ENCODE measurements at places on chromosomes 12 and 14. TPM values are rescaled to one million over a fixed set of nuclear protein-coding genes. Genes with fewer than 3 reads are reported as not detected.

GRCh38 chr14:75454963-75455546 is 27.2 kb downstream of the JDP2 start:
- peak; percentile 79 for DNase-seq

GRCh38 chr12:49529414-49529813 is 9.4 kb upstream of the KCNH3 start:
- DNase-seq = no peak

DNA sequence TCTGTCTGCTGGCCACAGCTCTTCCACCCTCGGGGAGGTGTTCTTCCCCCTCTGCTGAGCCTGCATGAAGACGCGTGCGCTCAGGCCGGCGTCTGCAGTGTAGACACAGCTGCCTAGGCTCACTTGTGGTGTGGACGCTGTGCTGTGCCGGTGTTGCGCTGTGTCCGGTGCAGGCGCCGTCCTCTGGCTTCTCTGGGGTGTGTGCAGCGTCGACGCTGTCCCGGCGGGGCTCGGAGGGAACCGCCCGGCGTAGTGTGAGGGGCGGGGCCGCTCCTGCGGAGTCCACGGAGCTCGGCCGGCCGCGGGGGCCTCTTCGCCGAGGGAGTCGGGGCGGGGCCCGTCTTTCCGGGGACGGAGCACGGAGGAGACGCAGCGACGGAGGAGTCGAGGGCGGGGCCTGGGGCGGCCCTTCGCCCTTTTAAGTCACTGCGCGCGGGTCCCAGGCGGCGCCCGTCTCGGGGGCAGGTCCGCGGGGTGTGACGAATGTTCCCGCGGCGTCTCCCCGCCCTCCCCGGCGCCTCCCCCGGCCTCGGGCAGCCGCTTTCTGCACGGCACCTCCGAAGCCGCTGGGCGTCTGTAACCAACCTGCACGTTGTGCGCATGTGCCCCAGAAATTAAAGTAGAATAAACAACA is 45.2 kb downstream of the NOC4L start:
- peak; percentile 85 for DNase-seq

DNA sequence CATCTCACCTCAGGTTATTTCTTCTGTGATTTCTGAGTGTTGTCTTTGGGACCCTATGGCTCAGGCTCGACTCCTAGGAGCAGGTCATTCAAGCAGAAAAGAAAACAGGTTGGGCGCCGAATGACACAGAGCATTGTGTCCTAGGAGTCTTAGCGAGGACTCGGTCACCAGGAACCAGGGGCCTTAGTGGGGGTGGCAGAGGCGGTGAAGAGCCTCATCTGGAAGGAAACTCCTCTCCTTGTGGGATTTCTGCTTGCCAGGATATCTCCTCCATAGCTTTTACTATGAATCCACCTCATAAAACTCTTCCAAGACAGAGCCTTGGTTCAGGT is 630 bp downstream of the PLEKHH1 start:
- no peak for DNase-seq

DNA sequence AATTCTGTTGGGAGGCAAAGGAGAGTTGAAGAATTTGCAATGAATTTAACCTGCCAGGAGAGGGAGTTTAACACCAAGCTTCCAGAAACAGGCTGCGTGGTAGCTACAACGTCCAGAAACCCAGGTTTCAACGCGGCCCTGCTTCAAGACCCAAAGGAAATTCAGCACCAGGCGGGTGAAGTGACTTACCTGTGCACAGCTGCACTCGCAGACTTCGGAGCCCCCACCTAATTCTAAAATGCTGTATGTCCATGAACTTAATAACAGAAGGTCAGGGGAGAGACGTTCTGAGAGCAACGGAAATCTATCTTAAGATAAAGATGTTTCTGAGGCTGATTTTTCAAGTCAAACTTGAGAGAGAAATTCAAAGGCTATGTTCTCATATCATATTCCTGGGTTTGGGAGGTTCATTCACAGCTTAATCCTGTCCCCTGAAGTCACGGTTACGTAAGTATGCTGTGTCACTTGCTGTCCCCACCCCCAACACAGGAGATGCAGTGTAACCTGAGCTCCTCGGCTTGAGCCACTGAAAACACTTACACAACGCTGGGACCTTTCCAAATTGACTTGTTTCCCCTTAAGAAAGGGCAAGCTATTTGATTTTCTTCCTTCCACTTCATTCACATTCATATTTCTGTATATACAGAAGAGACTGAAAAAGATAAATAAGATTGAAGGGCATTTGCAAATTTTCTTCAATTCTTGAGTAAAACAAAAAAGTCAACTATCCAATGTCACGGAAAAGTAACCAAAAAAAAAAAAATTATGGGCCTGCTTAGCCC is 22.7 kb downstream of the CLIP1 start:
- peak; percentile 86 for DNase-seq

GRCh38 chr14:88241810-88242209 is 81.3 kb downstream of the KCNK10 start:
- no peak for DNase-seq

GRCh38 chr12:95767703-95768102 is 22.9 kb downstream of the NTN4 start:
- DNase-seq = no peak

DNA sequence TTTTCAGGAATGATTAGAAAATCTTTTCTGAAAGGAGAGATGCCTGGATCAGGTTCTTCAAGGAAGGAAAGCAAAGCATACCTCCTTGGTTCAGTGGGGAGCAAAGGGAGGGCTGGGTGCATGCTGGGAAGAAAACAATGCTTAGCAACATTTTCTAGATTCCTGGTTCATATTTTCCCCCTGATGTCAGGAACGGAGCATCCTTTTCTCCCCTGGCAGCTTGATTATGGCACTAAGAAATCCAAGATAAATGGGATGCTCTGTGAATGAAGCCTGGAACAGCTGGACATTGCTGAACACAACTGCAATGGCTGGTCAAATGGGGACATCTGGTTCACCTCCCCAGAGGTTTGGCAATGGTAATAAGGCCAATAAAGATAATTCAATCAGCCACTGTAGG is 50.9 kb downstream of the KCNA5 start:
- DNase-seq = peak; percentile 51

GRCh38 chr14:54172562-54172961 is 215.9 kb upstream of the BMP4 start:
- no peak for DNase-seq

DNA sequence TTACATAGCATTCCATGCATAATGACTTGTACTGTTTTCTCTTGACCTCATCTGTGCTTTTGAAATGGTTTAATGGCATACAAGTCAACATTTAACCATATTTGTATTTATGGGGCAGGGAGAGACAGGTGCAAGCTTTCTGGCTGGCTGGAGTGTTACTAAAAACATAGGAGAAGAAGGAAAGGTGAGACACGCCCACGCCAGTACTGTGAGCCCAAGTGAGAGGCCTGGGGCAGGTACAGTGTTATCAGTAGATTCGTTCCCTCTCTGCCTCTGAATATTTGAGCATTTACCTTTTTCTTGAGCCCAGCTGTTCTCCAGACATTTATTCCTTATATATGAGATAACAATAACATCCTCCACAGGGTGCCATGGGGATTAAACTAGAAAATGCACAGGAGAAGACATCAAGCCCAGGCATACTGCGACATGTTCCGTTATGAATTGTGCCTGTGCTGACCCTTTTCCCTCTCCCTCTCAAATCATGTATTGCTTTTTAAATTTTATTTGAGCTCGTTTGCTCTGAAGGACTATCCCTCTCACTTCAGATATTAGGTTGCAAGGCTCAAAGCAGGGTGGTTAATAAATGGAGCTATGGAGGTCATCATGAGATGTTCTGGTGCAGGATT is 34.6 kb upstream of the TUBA1C start:
- no peak for DNase-seq

DNA sequence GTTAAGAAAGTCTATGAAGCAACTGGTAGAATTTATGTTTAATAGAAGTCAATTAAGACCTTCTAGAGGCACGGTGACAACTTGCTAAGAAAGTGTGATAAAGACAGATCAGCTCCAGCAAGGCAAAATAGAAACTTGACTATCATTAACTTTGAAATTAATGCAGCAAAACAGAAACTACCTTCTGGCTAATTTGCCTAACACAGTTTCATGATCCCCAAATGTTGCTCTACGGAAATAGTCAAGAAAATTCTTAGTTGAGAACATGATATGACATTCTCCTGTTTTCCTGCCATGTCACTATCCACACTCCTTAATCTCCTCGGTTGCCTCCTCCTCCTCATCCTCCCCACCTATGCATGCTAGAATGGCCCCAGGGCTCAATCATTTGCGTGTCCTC is 4.2 kb downstream of the DENND5B start:
- DNase-seq = no peak

- no peak for DNase-seq
Measured at GRCh38 chr14:75312341-75312740, 33.7 kb downstream of the FOS start.

DNA sequence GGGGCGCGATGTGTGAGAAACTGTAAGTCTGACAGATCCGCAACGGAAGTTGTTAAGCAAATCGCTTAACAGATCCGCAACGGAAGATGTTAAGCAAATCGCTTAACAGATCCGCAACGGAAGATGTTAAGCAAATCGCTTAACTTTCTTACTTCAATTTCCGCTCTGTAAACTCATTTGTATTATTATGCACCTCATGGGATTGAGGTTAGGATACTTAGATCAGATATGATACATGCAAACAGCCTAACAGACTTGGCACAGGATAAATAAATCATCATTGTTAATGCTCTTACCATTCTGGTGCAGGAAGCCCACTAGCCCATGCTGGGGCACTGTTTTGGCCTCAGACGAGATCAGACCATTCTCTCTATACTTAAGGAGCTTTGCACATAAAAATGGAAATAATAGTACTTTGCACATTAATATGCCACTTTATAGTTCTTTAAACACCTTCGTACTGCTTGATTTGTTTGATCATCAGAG is 399 bp downstream of the NCAPD2 start:
- DNase-seq = no peak

GRCh38 chr14:100909439-100909838 is 5.9 kb upstream of the RTL1 start:
- DNase-seq = no peak

DNA sequence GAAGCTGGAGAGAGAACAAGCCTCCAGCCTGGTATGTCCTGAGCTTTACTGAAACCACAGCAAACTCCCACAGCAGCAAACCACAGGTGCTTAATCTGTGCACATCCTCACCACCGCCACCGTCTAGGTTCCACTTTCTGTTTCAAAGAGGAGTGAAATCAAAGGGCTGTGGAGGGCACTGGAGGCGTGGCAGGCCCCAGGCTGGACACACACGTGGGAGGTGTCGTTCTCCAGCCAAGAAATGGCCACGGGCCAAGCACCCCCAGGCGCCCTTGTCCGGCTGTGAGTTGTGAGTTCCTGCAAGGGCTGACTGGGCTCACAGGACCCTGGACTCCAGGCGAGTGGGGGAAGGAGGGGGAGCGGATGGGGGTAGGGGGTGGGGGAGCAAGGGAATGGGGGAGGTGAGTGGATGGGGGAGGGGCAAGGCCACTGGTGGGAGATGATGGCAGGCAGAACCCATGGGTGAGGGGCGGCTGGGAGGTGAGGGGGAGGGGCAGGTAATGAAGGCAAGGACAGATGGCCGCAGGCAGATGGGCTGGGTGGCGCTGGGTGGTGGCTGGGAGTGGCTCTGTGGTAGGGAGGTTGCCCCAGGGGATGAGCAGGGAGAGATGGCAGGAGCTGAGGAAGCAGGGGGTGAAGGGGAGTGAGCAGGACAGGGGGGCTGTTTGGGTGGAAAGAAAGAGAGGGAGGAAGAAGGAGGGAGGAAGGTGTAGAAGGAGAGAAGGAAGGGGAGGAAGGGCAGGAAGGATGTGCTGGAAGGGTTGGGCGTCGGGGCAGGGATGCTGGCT is 86.7 kb downstream of the NCOR2 start:
- DNase-seq = no peak

DNA sequence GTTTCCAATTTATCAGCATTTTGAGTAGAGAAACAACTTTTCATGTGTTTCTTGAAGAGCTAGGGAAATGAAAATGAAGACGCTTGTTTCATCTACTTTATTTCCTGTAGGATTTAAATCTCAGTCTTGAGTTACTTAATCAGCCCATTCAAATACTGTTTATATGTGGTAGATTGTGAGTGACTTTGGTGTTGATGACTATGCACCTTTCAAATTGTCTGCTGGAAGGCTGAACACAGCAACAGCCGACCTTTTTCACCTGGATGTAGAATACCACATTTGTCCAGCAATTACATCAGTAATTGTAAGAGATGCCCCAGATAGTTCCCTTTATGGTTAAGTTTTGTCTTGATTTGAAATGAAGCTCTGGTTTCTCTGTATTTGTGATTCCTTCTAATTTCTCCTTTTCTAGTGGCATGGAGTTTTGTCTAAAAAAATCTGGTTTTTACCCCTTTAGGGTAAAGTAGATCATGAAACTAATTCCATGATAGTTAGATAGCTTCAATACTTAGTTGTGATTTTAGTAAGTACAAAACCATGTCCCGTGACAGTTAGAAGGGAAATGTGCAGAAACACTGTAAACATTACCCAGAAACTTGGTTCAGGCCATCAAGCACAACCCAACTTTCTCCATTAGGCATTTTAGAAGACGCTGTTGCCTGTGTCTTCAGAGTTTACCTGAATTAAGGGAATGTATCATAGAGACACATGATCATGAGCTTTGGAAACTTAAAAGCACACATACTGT is 165.0 kb downstream of the SRGAP1 start:
- DNase-seq = no peak

GRCh38 chr14:81594012-81594411 is 60.4 kb upstream of the SEL1L start:
- DNase-seq = peak; percentile 61

GRCh38 chr12:8466241-8466640 is 10.5 kb downstream of the CLEC6A start:
- DNase-seq = no peak

GRCh38 chr14:91869556-91869955 is 2.2 kb upstream of the TC2N start:
- DNase-seq = no peak

- DNase-seq = no peak
Measured at GRCh38 chr12:31965090-31965489, 5.9 kb downstream of the RESF1 start.

DNA sequence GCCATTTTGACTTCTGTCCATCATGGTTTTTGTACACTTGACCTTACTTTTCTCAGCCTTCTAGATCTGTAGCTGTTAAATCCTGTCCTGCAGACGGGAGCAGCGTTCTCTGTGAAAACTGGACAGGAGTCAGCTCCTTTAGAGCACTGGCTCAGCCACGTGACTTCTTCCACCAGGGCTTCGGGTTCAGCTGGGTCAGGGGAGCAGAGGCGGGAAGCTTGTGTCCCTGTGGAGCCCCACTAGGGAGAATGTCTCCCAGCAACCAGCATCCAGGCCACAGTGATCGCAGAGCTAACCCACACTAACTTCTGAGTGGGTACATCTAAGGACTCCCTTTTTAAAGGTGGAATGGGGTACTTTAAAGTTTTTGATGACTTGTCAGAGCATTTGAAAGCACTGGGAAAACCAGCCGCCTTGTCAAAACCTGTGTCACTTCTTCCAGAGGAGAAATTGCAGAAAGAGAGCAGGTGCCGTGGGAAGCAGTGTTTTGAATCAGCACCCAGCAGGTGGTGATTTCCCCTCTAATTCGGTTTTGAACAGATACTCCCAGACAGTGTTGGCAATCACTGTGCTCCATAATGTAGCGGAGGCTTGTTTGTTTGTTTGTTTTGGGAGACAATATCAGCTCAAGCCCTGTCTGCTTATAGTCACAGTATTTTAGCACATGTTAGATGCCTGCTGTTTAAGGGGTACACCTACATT is 17.9 kb downstream of the DERA start:
- DNase-seq = no peak

Gene PMEL
- total RNA-seq = 2.1 TPM

Gene CLEC1A
- total RNA-seq = 2.7 TPM

Gene P2RX2
- total RNA-seq = not detected

Gene KRT71
- total RNA-seq = not detected

Gene ACSM4
- total RNA-seq = not detected

Gene GPRC5A
- total RNA-seq = 2.9 TPM

Gene PTHLH
- total RNA-seq = 3.4 TPM

Data from tongue (tissue), 3 donors.